ENCODE measurements at places on chromosomes 13 and 19.
A peak's percentile ranks its signal among the peaks of the same experiment; 100 is the strongest.

- no peak for DNase-seq
These were observed 63.4 kb downstream of the EFNB2 start for GRCh38 chr13:106471957-106472543.

DNA sequence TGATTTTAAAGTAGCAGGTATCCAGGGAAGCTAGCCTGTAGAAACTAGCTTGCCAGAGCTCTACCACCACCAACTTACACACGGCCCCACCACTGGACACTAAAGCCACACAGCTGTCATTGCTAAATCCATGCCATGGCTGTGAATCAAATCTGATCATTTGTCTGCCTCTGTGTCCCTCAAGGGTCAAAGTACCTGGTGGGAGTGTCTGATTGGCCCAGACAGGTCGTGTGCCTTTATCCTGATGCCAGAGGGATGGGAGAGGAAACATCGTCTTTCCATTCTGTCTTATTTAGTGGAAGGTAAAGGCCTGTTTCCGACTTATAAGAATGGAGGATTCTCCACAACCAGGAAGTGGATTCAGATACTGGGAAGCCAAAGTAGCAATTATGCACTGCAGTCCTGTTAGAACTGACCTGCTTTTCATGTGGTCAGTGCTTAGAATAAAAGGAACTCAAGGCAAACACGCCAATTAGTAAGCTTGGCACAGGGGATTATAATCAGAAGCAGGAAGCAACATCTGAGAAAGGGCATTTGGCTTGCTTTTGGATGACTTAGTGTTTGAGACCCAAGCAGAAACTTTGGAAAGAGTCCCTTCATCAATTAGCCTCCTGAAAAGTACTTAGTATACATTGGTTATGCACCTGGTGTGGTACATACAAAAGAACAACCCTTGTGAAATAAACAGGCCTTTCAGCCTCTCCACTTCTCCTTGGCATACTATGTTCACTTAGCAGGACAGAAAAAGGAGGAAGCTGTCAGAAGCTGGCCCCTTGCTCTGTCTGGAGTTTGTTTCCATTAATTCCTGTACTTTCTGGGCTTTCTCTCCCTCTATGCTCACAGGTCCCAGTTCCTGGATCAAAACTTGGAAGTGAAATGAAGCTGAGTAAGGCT, 192.4 kb downstream of the NUFIP1 start:
- no peak for DNase-seq

GRCh38 chr13:52395704-52396103, 10.3 kb downstream of the THSD1 start:
- no peak for DNase-seq

- DNase-seq: no peak
These were observed 351.2 kb downstream of the DNAJC15 start for GRCh38 chr13:43374621-43375020.

- DNase-seq: no peak
These were observed 7.9 kb downstream of the NAPA start for GRCh38 chr19:47507012-47507411.

- DNase-seq: no peak
These were observed 117.3 kb downstream of the RAB20 start for GRCh38 chr13:110444226-110444653.

DNA sequence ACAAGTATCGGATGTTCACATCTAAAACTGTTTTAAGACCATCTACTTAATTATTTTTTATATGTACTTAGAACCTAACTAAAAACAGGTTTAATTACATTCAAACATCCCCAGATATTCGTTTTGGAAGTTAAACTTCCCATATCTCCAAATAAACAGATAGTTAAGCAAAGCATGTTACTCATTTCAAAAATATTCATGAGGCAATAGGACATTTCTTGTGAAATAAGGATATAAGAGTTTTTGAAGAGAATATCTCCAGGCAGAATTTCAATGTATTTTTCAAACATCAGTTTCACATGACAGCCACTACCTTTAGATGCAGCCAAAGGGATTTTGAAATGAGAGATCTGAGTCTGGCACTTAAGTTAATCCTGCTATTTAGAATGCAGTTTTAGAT, 697.5 kb downstream of the SLITRK1 start:
- DNase-seq: no peak

- no peak for DNase-seq
These were observed 11.8 kb downstream of the TGFB1 start for GRCh38 chr19:41341669-41342490.

- DNase-seq: no peak
These were observed 195.2 kb downstream of the LHFPL6 start for GRCh38 chr13:39407786-39408185.

DNA sequence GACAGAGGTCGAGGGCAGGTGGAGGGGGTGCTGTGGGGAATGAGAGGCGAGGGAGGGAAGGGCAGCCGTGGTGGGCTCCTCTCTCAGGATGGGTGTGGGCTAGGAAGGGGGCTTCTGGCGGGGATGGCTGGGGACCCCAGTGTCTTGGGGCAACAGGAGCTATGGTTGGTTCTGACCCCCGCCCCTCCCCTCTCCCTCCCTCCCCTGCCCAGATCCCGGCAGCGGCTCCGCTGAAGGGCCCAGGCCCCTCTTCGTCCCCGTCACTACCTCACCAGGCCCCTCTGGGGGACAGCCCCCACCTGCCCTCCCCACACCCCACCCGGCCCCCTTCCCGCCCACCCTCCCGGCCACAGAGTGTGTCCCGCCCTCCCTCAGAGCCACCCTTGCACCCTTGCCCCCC, 19.3 kb upstream of the EHD2 start:
- no peak for DNase-seq

GRCh38 chr19:45424191-45425058, 708 bp upstream of the ERCC1 start:
- DNase-seq: no peak

GRCh38 chr19:5001615-5002014, 32.7 kb downstream of the KDM4B start:
- DNase-seq: peak; percentile 8

GRCh38 chr19:12166626-12167025, 3.7 kb downstream of the ZNF136 start:
- no peak for DNase-seq

GRCh38 chr19:35044317-35045117, 3.0 kb downstream of the HPN start:
- DNase-seq: peak; percentile 28

- no peak for DNase-seq
These were observed at the start of gene OR7G1 for GRCh38 chr19:9115307-9115813. Gene OR7G1, minus strand, starts transcription at chr19:9115763. Its CDS starts 0 bp downstream, at chr19:9115763.

GRCh38 chr19:18438331-18439024, 545 bp upstream of the ISYNA1 start:
- no peak for DNase-seq

DNA sequence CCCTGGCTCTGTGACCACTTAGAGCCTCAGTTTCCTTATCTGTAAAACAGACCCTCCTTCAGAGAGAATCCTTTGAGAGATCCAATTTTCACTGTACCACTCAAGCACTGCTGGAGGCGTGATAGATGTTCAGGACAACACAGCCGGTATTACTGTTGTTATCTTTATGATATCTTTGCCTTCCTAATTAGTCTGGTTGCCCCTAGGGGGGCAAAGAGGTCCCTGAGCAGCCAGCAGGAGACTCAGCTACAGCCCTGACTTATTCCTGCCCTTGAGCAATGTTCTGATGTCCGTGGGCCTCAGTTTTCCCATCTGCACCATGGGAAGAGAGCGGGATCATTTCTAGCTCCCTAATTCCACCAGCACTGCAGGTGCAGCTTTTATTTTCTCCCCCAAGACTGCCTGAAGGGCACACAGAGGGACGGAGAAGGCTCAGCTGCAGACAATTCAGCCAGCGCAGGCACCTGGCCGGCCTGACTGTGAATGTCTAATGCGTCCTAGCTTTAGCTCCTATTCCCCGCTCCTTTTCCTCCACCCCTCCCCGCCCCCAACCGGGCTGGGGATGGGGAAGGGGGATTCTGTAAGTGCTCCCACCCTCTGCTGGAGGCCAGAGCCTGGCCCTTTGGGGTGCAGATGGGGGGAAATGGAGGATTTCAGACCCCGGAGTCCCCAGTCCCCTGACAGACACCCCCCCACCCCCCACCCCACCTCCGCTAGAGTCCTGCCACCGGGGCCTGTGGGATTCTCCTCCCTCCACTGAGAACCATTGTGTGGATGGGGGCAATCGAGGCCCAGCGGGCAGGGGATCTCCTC, 16.2 kb downstream of the TLE5 start:
- DNase-seq: no peak

- peak; percentile 51 for DNase-seq
These were observed 3.5 kb downstream of the FSTL3 start for GRCh38 chr19:679418-680286.

- no peak for DNase-seq
These were observed 101.0 kb upstream of the SPRY2 start for GRCh38 chr13:80441968-80442367.

- DNase-seq: no peak
These were observed 17.6 kb downstream of the ELL start for GRCh38 chr19:18503971-18504885.

GRCh38 chr19:7908078-7908699, 4.5 kb downstream of the MAP2K7 start:
- DNase-seq: no peak
